Ascending aorta (tissue), 2 donors: ENCODE measurements at places on chromosomes 6 and 20. TPM values are rescaled to one million over a fixed set of nuclear protein-coding genes. Genes with fewer than 3 reads are reported as not detected.
A peak's percentile ranks its signal among the peaks of the same experiment; 100 is the strongest.

DNA sequence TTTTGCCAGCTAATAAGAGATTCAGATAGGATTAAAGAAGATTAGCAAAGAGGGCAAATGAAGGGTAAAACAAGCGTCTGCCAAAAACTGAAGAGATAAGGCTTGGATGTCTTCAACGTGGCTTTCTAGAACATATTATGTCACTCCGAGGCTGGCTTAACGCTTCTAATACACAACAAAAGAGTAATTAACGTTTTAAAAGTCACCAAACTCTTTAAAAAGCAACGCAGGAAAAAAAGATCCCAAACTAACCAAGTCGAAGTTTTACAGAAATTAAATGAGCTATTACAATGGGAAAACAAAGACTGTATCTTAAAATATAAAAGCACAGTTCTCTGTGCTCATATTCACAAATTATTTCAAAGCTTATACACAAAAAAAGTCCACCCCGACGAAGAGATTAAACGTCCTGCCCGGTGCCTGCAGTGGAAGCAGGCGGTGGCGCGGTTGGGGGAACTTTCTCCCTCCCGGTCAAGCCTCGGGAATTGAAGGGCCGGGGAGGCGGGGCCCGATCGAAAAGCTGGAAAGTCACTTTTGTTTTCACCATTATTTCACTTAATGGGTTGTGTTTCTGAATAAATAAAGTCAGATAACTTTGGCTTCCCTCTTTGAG is 1.2 kb downstream of the MAK start:
- peaks cover 3% of the 10 kb centered on the region for H3K4me1 ChIP-seq
- H3K27me3 ChIP-seq, result no peaks in the 10 kb centered on the region
- DNase-seq, result no peak
- peak overlapping the region; percentile 72 for H3K4me3 ChIP-seq
- H3K36me3 ChIP-seq, result no peaks in the 10 kb centered on the region
- no peak overlapping the region for H3K27ac ChIP-seq

- no peaks in the 10 kb centered on the region for H3K36me3 ChIP-seq
- no peak for DNase-seq
- no peaks in the 10 kb centered on the region for H3K4me1 ChIP-seq
- H3K27ac ChIP-seq, result no peak overlapping the region
- H3K4me3 ChIP-seq, result no peak overlapping the region
Observed at GRCh38 chr6:18110162-18110561, 12.3 kb downstream of the NHLRC1 start.

GRCh38 chr6:128438393-128438792 is 82.0 kb downstream of the PTPRK start:
- H3K4me3 ChIP-seq, result no peak overlapping the region
- no peak overlapping the region for H3K27ac ChIP-seq
- no peaks in the 10 kb centered on the region for H3K27me3 ChIP-seq
- H3K36me3 ChIP-seq, result no peaks in the 10 kb centered on the region

GRCh38 chr20:10733122-10733521 is 59.3 kb upstream of the JAG1 start:
- no peak overlapping the region for H3K4me3 ChIP-seq
- no peak overlapping the region for H3K27ac ChIP-seq
- no peaks in the 10 kb centered on the region for H3K36me3 ChIP-seq
- H3K4me1 ChIP-seq, result no peaks in the 10 kb centered on the region
- no peaks in the 10 kb centered on the region for H3K27me3 ChIP-seq

GRCh38 chr6:136067731-136068341 is 182.3 kb downstream of the MTFR2 start:
- H3K27ac ChIP-seq, result no peak overlapping the region
- H3K4me3 ChIP-seq, result no peak overlapping the region
- H3K4me1 ChIP-seq, result no peaks in the 10 kb centered on the region
- no peaks in the 10 kb centered on the region for H3K36me3 ChIP-seq
- no peaks in the 10 kb centered on the region for H3K27me3 ChIP-seq

DNA sequence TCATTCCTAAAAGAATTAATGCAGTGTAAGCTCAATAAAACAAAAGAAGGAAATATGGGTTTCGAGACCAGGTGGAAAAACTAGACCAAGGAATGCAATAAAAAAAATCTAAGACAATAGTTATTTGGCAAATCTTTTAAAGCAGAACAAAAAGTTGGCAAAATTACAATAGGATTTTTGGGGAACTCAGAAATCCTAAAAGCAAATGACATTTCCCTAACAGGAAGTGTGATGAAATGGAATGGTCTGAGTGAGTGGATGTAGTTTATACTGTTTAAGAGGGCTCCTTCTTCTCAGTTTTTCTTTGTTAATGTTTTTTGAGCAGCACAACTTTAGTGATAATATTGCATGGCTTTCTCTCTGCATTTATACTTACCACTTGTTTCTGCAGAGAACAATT is 190.0 kb downstream of the PLCB4 start:
- no peak overlapping the region for H3K4me3 ChIP-seq
- no peaks in the 10 kb centered on the region for H3K36me3 ChIP-seq
- H3K4me1 ChIP-seq, result no peaks in the 10 kb centered on the region
- no peaks in the 10 kb centered on the region for H3K27me3 ChIP-seq
- no peak for DNase-seq
- no peak overlapping the region for H3K27ac ChIP-seq

DNA sequence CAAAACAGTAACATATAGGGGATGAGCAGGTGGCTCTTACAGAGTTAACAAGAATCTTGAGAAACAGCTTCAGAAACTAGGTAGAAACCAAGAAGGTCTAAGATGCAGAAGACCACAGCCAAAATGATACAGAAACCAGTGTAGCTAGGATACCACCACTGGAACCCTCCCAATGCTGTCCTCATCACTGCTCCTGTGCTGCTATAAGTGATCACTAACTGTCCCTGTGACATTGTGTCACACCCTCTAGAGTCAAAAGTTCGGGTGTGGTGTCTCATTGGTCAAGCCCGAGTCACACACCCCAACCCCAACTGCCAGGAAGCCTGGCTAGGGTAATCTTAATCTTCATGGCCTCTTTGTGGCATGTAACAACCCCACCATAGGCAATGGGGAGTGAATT is 153.1 kb downstream of the RCAN2 start:
- H3K27me3 ChIP-seq, result no peaks in the 10 kb centered on the region
- no peak for DNase-seq
- peaks cover 18% of the 10 kb centered on the region for H3K4me1 ChIP-seq
- no peaks in the 10 kb centered on the region for H3K36me3 ChIP-seq

DNA sequence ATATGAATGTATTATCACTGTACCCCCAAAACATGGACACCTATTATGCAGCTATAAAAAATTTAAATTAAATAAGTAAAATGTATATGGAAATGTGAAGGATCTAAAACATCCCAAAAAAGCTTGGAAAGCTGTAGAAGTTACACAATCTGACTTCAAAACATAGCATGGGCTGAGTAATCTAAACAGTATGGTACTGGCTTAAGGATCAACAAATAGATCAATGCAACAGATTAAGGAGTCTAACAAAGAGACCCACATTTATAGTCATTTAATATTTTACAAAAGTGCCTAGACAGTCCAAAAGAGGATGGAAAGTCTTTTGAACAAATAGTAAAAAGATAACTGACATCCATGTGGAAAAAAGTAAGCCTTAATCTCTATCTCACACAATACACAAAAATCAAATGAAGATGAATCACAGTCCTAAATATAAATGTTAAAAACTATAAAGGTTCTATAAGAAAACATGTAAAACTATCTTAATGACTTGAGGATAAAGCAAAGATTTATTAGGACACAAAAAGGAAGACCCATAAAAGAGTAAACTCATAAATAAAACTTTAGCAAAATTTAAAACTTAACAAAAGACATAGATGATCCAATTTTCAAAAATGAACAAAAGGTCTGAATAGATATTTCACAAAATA is 46.8 kb downstream of the RANBP9 start:
- H3K4me3 ChIP-seq, result no peak overlapping the region
- no peaks in the 10 kb centered on the region for H3K27me3 ChIP-seq
- H3K27ac ChIP-seq, result no peak overlapping the region
- no peaks in the 10 kb centered on the region for H3K4me1 ChIP-seq
- H3K36me3 ChIP-seq, result no peaks in the 10 kb centered on the region
- no peak for DNase-seq

GRCh38 chr6:157494132-157494710 is 113.2 kb downstream of the ZDHHC14 start:
- H3K4me3 ChIP-seq, result no peak overlapping the region

- no peak overlapping the region for H3K27ac ChIP-seq
- no peaks in the 10 kb centered on the region for H3K4me1 ChIP-seq
- H3K36me3 ChIP-seq, result no peaks in the 10 kb centered on the region
- no peak overlapping the region for H3K4me3 ChIP-seq
- no peaks in the 10 kb centered on the region for H3K27me3 ChIP-seq
Observed at GRCh38 chr6:3297909-3298308, 39.2 kb downstream of the PSMG4 start.

DNA sequence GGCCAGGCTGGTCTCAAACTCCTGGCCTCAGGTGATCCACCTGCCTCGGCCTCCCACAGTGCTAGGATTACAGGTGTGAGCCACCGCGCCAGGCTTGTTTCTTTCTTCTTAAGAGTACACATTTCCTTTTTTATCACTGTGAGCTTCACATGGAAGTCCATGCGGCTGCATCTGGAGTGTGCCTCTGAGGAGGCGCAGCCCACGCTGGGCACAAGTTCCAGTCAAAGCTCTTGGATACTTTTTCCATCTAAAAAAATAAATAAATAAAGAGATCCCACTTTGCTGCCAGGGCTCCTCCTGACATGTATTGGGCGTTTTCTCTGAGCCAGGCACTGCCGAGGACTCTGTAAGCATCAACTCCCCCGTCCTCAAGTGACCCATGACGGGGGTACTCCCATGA is 123.0 kb downstream of the PREX1 start:
- no peak for DNase-seq
- no peaks in the 10 kb centered on the region for H3K36me3 ChIP-seq
- H3K27me3 ChIP-seq, result no peaks in the 10 kb centered on the region

DNA sequence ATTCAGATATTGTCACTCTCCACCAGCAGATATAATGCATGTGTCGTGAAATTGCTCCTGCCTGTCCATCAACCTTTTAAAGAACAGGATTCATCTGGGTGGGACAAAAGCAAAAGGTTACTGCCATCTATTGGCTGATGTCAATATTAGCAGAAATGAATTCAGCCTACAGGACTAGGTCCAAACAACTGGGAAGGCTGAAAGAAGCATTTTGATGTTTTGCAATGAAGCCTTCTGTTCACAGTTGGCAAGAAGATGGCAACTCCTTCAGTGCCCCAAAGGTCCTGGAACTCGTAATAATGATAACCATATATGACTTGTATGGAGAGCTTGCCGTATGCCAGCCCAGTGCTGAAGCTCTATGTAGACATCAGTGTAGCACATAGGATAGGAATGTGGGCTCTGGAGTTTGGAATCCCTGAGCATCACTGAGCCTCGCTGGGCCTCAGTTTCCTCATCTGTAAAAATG is 7.5 kb downstream of the BCAS1 start:
- no peak for DNase-seq
- H3K36me3 ChIP-seq, result no peaks in the 10 kb centered on the region
- H3K4me1 ChIP-seq, result no peaks in the 10 kb centered on the region
- no peak overlapping the region for H3K27ac ChIP-seq

DNA sequence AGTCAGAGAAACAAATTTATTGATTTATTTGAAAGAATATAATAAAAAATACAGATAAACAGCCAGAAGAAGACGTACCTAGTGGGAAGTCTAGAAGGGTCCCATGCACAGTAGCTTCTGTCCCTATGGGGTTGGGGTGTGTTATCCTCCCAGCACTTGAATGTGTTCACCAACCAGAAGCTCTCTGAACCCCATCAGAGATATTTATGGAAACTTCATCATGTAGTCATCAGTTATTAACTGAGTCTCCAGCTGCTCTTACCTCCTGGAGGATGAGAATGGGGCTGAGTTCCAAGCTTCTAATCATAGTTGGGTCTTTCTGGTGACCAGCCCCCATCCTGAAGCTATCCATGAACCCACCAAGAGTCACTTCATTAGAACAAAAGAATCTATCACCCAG is 15.4 kb upstream of the USP45 start:
- peaks cover 26% of the 10 kb centered on the region for H3K36me3 ChIP-seq
- no peaks in the 10 kb centered on the region for H3K4me1 ChIP-seq
- H3K4me3 ChIP-seq, result no peak overlapping the region
- H3K27ac ChIP-seq, result no peak overlapping the region

DNA sequence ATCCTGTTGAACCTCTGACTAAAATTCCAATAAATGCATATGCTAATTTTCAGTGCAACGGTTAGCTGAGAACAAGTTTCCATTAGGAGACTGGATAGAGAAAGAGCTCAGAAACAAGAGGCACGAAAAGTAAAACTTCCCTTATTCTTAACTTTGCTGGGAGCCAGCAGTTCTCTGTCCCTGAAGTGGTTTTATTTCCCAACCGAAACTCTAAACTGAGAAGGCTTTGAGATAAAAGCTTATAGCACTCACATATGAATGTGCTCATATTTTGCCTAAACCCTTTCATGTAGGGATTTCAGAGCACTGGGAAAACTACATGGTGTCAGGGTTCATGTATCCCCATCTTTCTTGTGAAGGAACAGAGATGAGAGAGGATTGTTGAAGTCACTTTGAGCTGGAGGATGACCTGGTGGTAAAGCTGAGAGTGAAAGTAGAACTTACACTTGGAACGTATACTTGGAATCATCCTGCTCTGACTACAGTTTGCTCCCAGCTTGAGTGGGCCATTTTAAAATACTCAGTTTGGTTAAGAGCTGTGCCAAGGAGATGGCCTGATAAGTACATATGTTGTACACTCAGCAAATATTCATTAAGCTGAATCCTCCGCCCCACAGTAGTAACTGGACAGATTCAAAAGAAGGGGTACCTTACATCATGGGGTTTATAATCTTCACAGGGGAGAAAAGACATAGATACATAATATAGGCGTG is 324.2 kb upstream of the CNR1 start:
- no peaks in the 10 kb centered on the region for H3K27me3 ChIP-seq
- H3K4me3 ChIP-seq, result no peak overlapping the region
- H3K27ac ChIP-seq, result no peak overlapping the region
- H3K36me3 ChIP-seq, result no peaks in the 10 kb centered on the region
- no peak for DNase-seq
- H3K4me1 ChIP-seq, result no peaks in the 10 kb centered on the region

DNA sequence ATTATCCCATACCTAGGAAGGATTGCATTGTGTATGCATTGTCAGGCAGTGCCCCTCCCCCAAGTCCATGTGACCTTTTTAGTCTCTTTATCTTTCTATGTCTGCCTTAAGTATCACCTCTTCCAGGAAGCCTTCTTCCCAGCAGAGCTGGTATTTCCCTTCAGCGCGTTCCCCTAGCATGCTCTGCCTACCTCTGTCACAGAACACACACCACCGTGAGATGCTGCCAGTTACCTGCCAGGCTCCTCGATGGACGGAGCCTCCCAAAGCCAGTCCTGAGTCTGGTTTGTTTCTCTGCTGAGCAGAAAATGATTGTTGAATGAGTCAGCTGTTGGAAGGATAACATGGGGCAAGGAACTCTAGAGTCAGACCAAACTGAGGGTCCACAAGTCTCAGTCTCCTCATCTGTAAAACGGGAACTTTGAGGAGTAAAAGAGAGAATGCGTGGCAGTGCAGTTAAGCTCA is 11.3 kb upstream of the ZNF335 start:
- DNase-seq, result no peak
- H3K36me3 ChIP-seq, result no peaks in the 10 kb centered on the region
- no peaks in the 10 kb centered on the region for H3K4me1 ChIP-seq
- no peak overlapping the region for H3K27ac ChIP-seq
- no peak overlapping the region for H3K4me3 ChIP-seq
- H3K27me3 ChIP-seq, result no peaks in the 10 kb centered on the region

Gene ZNF184
- 2.1 TPM for total RNA-seq

Gene PTCRA
- not detected for total RNA-seq

Gene RAB44
- total RNA-seq, result 0.21 TPM

Gene FAM83C
- total RNA-seq, result not detected

Gene IPCEF1
- not detected for total RNA-seq
